Fibroblast of upper back skin (primary cell): ENCODE measurements at places on chromosomes 5 and 9.

DNA sequence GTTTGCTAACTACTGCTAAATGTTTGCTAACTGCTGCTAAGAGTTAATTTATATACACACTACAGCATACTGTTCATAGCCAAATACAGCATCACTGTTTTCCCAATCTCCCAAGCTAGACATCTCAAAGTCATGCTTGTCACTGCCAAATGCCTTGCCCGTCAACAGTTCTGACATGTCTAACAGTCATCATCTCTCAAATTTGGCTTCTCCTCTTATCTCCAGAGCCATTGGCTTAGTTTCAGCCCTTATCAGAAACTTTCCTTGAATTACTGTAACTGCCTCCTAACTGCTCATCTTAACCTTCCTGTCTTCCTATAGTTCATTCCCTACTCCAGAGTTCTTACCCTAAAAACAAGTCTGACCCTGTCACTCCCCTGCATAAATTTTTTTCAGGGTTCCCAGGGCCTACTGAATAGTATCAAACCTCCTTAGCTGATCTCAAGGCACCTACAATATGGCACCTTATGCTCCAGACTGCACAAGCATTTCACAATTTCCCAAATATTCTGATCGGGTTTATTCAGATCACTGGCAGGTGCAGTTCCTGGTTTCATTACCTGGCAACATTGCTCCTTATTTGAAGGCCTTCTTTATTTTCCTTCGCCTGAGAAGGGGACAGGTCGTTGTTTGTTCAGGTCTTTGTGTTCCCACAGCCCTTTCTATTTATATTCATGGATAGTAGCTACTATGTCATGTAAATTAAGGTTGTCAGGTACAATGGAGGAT is 55.9 kb upstream of the ANKRD55 start:
- no peak for DNase-seq

- no peak for DNase-seq
Measured at GRCh38 chr5:107601076-107601475, 69.7 kb downstream of the EFNA5 start.

DNA sequence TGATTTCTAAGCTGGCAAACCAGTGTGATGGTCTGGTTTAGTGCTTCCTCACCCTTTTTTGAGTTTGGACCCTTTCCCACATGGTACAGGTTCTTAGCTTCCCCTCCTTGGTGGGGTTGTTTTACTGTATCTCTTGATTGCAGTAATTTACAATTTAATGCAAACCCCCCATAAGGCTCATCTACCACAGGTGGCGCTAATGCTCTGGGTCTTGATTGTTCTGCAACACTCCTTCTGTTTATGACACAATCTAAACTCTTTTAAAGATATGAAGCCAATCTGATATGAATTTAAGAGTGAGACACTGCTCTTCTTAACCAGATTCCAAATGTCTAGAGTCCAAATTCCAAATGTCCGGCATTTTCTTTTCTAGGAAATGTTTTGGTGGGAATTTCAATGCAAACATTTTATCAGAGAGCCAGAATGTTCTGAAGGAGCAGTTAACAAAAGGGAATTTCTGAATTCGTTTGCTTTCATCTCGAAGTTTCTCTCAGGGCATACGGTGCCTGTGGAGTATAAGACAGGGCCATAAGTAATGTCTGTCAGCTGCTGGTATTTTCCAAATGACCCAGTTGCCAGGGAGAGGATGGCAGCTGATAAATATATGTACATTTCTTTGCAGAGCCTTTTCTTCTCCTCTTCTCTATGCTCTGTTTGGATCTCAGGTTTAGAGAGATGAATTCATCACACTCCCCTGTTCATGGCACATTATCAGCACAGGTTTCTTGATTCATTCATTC is 246.8 kb downstream of the ARHGAP26 start:
- DNase-seq: peak; percentile 62

DNA sequence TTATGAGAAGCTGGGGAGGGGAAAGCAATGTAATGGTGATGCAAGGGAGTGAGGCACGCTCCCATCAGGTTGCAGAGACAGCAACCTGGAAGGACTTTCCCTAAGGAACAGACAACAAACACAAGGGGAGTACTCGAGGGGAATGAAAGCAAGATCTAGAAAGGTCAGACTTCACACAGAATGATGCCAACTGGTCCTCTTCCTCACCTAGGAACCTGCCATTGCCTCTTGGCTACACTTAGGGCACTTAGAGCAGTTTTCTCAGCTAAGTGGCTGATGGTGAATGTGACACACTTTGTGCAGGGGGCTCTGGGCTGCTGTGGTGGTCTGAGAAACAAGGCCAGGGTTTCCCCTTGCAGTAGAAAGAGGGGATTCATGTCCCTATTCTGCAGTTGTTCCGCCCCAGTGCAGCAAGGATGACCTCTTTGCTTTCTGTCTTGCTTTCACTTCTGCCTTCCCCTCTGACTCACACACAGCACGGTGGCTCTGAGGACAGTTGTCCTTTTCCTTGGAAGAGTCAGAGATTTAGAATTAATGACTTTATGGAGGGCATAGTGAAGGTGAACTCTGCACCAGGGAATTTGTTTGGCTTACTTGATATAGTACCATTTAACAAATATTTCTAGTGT is 394.0 kb upstream of the KLF4 start:
- DNase-seq: no peak

- no peak for DNase-seq
Measured at GRCh38 chr9:112322701-112323377, 10.6 kb downstream of the PTBP3 start.

GRCh38 chr5:16304846-16305245 is 125.3 kb upstream of the MARCHF11 start:
- no peak for DNase-seq

DNA sequence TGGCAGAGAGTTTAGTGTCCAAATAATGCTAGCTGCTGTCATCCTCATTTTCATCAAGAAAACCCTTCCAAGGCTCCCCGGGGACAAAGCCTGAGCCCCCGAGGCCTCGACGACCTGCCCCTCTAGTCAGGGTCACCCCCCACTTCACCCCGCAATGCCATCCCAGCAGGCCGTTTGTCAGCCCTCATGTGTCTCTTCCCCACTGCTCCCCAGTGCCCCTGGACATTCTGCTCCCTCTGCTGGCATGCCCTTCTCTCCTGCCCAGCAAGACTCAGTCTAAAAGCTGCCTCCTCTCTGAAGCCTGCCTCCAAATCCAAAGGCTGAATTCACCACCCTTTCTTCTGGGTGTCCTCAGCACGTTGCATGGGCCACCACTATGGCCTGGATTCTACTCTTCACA is 59.3 kb downstream of the PAX5 start:
- DNase-seq: no peak

GRCh38 chr5:159515909-159516415 is 185.7 kb upstream of the IL12B start:
- DNase-seq: peak; percentile 49

- DNase-seq: no peak
Measured at GRCh38 chr5:64333886-64334285, 168.2 kb downstream of the RNF180 start.

DNA sequence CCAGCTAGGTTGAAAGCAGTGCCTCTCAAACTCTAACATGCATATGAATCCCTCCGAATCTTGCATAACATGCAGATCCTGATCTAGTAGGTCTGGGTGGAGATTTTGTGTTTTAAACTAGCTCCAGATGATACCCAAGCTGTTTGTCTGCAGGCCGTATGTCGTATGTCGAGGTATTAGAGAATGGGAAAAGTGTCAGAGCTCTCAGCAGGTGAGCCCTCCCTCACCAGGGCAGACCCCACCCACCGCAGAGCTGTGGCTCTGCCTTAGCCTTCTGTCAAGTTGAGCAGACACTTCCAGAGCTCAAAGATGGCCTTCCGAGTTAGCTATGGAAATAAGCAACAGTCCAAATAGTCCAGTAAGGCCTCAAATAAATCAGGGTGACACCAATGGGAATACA is 83.2 kb upstream of the MAP3K1 start:
- DNase-seq: no peak

DNA sequence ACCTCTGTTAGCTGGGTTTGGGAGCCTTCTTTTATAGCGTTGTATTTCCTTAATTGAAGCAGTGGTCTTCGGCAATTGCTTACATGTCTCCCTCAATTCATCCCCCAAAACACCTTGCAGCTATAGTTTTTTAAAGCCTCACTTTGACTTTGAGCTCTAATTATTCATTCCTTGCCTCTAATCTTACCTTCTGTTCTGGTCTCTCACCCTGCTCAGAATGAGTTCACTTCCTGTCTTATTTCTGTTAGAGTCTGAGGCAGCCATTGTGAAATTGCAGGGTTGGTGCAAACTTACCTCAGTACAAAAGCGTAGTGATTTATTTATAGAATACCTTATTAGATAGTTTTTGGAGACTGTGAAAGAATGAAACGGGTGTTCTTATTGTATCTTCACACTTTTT is 35.0 kb downstream of the AOPEP start:
- DNase-seq: no peak

- peak; percentile 18 for DNase-seq
Measured at GRCh38 chr5:14721990-14722656, 57.6 kb downstream of the OTULIN start.

GRCh38 chr5:79845448-79846197 is 145.4 kb downstream of the MTX3 start:
- DNase-seq: peak; percentile 95

GRCh38 chr5:159331093-159331973 is 1.0 kb upstream of the IL12B start:
- DNase-seq: no peak

DNA sequence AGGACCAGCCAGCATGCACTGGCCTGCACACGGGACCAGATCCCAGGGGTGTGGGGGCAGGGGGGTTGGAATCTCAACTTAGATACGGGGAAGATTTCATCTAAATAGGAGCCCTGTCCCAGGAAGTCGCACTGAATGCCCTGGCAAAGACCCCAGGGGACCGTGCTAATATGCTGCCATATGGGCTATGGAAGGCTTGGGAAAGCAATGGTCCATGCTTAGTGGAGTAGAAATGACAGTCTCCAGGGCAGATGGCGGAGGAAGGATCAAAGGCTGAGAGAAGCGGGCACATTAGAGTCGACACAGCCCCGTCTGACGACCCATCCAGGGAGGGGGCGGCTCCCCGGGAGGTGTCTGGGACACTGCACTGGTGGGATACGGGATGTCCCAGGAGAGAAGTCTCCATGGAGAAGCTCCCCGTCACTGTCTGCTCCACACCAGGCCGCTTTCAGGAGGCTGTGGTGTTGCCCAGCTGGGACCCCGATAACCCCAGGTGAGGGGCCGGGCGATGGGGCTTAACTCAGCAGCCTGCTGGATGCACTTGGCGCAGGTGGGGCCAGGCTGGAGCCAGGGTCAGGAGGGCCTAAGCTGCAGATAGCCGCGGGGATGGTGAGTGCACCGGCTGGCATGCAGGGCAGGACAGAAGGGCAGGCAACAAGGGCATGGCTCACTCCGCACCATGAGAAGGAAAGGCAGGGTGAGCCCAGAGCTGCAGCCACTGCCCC is 377.7 kb upstream of the IRX1 start:
- no peak for DNase-seq

DNA sequence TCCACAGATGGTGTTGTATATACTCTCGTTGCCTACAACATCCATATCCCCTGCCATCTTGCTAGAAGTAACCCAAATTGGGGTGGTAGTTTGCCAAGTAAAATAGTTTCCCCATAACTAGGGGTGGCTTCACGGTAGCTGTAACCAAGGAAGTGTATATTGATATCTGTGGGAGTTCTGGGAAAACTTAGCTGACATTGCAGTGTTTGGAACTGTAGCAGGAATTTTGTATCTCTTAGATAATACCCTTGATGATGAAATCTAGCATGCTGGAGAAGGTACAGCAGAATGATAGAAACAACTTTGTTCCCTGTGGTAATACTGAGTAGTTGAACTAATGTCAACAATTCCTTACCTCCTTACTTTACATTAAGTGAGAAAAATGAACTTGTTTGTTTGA is 29.8 kb downstream of the FBXL7 start:
- no peak for DNase-seq

DNA sequence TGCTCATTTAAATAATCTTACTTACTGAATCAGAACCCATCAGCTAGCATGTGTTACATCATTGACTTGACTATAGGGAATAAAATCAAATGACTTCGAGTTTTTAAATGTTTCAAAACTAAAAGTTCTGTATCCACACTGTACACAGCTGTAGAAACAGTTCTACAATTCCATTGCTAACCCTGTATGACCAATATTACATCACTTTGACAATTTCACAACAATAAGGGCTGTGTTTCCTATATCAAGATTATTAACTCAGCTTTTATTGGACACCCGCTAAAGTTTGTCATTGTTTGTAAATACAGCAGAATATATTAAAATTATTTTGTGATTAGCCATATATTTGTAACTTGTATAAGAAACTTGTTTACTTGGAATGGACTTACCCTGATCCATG is 540.8 kb downstream of the PRELID2 start:
- DNase-seq: no peak

GRCh38 chr9:122562134-122562760 is 9.3 kb downstream of the OR1N2 start:
- DNase-seq: no peak

GRCh38 chr5:131230406-131230805 is 33.4 kb upstream of the CDC42SE2 start:
- no peak for DNase-seq

DNA sequence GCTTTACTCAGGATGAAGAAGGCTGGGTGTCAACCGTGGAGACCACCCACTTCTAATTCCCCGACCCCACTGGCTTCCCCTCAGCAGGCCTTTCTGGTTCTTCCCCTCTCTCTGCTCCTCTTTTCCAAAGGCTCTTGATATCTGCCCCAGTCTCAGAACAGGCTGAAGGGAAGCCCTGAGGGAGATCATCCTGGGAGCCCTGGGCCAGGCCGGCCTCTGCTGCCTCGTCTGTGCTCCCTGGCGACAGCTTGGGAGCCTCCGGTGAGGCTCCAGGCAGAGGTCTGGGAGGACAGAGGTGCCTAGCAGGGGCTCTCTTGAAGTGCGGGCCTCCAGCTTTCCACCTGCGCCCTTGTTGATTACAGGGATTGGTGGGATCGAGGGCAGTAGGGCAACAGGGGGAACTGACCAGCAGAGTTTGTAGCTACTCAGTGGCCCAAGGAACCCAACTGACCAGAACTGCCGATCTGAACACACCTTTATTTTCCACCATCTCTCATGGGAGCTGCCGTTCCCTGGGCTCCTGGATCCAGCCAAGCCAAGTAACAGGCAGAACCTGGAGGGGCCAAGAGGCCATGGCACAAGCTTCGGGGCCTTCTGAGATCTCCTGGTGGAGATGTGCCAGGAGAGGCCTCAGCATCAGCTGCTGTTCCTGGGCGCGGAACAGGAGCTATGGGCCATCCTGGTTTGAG is 198.5 kb downstream of the CACNA1B start:
- DNase-seq: no peak

DNA sequence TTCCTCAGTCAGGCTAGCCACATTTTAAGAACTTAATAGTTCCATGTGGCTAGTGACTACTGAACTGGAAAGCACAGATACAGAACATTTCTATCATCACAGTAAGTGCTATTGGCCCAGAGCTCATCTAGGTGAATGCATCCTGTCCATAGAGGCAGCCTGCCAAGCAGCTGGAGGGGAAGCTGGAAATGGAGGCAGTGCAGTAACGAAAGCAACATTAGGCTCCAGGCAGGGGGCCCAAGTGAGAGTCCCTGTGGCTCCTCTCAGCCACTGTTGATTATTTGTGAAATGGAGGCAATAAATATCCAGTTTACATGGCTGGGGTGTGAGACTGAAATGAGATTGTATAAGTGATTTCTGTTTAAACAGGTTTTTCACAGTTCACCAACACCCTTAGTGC is 227.2 kb upstream of the KLF9 start:
- peak; percentile 12 for DNase-seq
